ENCODE measurements at places on chromosomes 12 and 14. TPM values are rescaled to one million over a fixed set of nuclear protein-coding genes. Genes with fewer than 3 reads are reported as not detected.

- H3K36me3 ChIP-seq, result no peaks in the 10 kb centered on the region
- no peak for DNase-seq
- peaks cover 5% of the 10 kb centered on the region for H3K4me1 ChIP-seq
- H3K27ac ChIP-seq, result no peak overlapping the region
- H3K4me3 ChIP-seq, result no peak overlapping the region
Observed at GRCh38 chr12:75603475-75603874, 92.1 kb upstream of the KRR1 start.

GRCh38 chr12:126385785-126386184, 1320.5 kb downstream of the AACS start:
- H3K27ac ChIP-seq, result no peak overlapping the region
- DNase-seq, result no peak
- H3K27me3 ChIP-seq, result peaks cover 4% of the 10 kb centered on the region
- no peak overlapping the region for H3K4me3 ChIP-seq
- no peaks in the 10 kb centered on the region for H3K4me1 ChIP-seq
- H3K36me3 ChIP-seq, result no peaks in the 10 kb centered on the region

DNA sequence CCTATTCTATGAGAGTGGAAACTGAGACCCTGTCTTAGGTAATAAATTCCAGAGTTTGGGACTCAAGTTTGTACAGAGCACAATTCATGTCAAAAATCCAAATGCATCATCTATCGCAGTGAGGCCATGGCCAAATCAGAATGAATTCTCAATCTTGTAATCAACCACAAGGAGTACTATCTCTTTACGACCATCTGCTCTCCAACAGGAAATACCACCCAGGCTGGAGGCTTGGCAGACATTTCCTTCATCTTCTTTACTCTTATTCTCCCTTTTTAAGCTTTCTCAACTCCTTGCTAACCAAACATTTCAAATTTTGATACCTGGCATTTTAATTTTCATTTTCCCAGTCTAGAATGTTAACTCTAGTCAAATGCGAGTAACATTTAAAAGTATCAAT, 32.7 kb upstream of the RNU6-7 start:
- no peaks in the 10 kb centered on the region for H3K4me1 ChIP-seq
- H3K4me3 ChIP-seq, result no peak overlapping the region
- no peaks in the 10 kb centered on the region for H3K36me3 ChIP-seq
- no peaks in the 10 kb centered on the region for H3K27me3 ChIP-seq
- no peak overlapping the region for H3K27ac ChIP-seq

GNB3 gene
- 7.4 TPM for total RNA-seq

PRICKLE1 gene
- 21.1 TPM for total RNA-seq

GRCh38 chr12:16833376-16834015, 227.5 kb upstream of the LMO3 start:
- H3K27me3 ChIP-seq, result no peaks in the 10 kb centered on the region
- no peak for DNase-seq
- no peak overlapping the region for H3K4me3 ChIP-seq
- no peaks in the 10 kb centered on the region for H3K36me3 ChIP-seq
- no peak overlapping the region for H3K27ac ChIP-seq
- no peaks in the 10 kb centered on the region for H3K4me1 ChIP-seq

IFNG gene
- not detected for total RNA-seq

DNA sequence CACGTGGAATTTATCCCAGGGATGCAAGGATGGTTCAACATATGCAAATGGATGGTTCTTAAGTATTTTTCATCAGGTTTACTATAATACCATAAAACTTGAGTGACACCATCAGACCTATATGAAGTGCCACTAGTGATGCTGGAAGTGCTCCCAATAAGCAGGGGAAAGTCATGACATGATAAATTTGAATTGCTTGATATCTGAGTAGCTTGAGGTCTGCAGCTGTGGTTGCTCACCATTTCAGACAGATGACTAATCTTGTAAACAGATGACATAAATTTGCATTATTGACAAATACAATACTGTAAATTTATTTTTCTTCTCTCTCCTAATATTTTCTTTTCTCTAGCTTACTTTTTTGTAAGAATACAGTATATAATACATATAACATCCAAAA, 13.7 kb upstream of the PRPF39 start:
- no peak overlapping the region for H3K27ac ChIP-seq
- no peaks in the 10 kb centered on the region for H3K36me3 ChIP-seq
- H3K4me3 ChIP-seq, result no peak overlapping the region
- H3K27me3 ChIP-seq, result no peaks in the 10 kb centered on the region
- no peak for DNase-seq
- H3K4me1 ChIP-seq, result peaks cover 13% of the 10 kb centered on the region

GRCh38 chr12:8577879-8578278, 34.8 kb downstream of the AICDA start:
- no peaks in the 10 kb centered on the region for H3K4me1 ChIP-seq
- H3K27me3 ChIP-seq, result no peaks in the 10 kb centered on the region
- no peaks in the 10 kb centered on the region for H3K36me3 ChIP-seq
- no peak for DNase-seq
- no peak overlapping the region for H3K4me3 ChIP-seq

TRPV4 gene
- total RNA-seq, result 0.32 TPM

DNA sequence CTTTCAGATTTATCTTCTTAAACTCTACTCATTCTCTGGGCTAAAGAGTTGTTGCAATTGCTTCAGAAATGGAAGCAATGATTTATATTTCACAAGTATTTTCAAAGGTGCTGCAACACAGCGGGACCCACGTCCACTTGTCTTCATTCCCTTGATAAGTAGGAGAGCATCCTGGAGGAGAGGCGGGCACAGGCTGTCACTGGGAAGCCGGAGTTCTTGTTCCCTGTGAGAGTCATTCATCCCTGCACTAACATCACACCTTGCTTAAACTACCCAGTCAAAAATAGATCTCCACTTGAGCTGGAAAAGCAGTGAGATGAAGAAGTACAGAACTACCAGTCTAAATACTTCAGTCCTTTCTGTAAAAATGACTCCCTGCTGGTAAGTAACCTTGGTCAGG, 160.5 kb upstream of the RASSF8 start:
- no peak overlapping the region for H3K27ac ChIP-seq
- no peak for DNase-seq

AQP6 gene
- not detected for total RNA-seq

DNA sequence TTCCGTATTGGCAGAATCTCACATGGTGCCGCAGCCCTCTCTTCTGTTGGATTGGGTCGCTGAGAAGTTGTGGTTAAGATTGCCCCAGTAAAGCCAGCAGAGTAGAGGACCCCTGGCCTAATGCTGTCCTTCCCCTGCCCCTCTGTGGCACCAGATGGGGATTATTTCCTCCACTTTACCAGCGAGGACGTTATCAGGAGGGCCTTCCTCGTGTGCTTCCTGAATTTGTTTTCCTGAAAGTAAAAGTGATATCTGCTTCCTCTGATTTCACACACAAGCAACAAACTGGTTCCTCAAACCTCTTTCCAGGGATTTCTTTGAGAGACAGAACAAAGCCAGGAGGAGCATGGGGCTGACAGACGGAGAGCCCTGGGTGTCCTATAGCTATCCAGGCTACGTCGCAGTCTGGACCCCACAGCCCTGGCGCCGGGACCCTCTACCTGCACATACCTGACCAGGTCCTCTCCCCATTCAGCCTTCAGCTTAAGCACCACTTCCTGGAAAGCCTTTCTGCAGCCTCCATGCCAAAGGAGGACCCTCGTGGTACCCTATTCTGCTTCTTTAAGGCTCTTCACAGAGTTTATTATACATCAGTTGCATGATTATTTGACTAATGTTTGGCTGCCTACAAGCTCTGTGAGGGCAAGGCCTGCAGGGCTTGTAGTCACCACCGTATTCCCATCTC, 314.8 kb upstream of the FKBP4 start:
- H3K27me3 ChIP-seq, result no peaks in the 10 kb centered on the region
- H3K36me3 ChIP-seq, result peaks cover 5% of the 10 kb centered on the region
- no peak for DNase-seq

DNA sequence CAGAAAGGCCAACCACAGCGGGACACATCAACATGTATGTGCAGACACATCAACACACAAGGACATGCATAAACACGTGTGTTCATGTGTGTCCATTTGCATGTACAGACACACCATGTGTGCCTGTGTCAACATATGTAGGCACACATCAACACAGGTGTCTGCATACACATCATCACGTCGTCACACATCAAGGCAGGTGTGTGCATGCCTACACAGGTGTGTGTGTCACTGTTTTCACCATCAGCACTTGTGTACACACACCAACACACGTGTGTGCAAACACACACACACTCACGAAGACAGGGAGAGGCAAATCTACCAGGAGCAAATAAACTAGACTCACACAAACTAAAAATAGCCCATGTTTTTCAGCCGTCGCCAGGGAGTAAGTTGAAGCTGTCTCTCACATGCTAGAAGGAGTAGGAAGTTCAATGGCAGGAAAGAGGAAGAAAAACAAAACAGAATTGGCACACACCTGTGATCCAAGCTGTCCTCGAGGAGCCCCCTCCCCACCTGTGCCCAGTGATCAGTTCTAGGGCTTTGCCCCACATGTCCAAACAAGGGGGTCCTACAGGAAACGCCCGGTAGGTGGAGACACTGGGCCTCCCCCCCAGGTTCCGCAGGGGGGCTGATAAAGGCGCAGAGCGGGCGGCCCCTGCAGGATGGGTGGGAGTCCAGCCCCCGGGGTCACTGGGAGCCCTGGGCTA, 7.4 kb downstream of the SCARB1 start:
- no peaks in the 10 kb centered on the region for H3K36me3 ChIP-seq
- DNase-seq, result peak; percentile 49
- H3K27me3 ChIP-seq, result no peaks in the 10 kb centered on the region
- no peaks in the 10 kb centered on the region for H3K4me1 ChIP-seq
- no peak overlapping the region for H3K4me3 ChIP-seq

Data from heart left ventricle (tissue), 16 donors.